ENCODE measurements at places on chromosomes 12 and 14.
A peak's percentile ranks its signal among the peaks of the same experiment; 100 is the strongest.

DNA sequence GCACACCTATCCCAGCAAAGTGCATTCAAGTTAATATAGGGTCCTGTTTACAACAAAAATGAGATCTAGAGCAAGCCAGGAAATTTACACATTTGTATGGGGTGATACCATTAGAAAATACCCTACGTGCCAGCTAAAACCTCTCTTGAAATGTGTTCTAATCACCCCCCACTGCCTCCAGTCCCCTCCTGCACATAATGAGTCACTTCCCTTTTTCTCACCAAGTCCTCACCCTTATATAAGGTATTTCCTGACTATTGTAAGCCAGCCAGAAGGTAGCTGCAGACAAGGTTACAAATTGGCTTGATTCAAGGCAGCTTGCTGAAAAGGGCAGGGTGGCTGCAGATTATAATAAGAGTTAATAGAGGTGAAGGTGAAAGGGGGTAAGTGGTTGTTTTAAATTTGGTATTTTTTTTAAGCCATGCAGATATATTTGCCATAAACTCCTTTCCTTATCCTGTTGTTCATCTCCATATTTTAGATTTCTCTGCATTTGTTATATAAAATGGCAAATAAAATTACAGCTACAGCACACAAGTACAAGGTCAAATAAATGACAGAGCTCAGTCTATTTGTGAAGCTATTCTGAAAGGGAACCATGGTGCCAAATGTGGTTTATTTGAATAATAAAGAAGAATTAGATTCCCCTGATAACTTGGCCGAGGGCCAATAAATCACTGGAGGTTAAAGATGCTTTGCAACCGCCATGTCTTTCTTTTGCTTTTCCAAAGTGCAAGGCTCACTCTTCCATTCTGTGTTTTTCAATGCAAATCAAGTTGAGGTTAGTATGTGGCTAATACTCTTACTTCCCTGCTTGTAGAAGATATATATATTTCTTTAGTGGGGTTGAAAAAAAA is 385.9 kb downstream of the EGLN3 start:
- no peak for DNase-seq

DNA sequence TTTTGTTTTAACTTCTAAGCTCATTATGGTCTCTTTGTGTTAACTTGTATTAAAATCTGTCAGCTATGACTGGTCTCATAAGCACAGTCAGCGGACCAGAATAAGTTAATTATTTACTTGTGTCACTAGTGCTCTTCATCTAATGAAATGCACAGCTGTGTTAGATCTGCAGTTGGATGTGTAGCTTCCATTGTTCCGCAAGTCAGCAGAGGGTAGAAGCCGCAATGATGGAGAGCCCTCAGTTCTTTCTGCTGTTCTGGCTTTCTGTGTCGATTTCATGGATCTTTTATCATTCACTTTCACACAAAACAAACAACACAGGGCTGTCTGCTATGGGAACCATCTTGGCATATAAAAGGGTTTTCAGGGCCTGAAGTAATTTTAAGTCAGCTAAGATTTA is 89.3 kb upstream of the RFX4 start:
- DNase-seq, result no peak

- DNase-seq, result no peak
Measured at GRCh38 chr12:125889742-125890141, 824.5 kb downstream of the AACS start.

- DNase-seq, result no peak
Measured at GRCh38 chr14:23984891-23985602, 3.7 kb upstream of the DHRS4L2 start.

DNA sequence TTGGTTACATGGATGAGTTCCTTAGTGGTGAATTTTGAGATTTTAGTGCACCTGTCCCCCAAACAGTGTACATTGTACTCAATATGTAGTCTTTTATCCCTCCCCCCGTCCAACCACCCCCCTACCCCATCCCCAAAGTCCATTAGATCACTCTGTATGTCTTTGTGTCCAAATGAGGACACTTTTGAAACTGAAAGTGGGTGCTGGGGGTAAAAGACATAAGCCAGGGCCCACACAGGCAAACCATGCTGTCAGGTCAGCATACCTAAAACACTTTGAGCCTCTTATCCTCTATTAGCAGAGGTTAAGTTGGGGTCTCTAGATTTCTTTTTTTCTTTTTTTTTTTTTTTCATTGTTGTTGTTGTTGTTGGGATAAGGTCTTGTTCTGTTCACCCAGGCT is 31.3 kb upstream of the KICS2 start:
- DNase-seq, result no peak

GRCh38 chr12:103710544-103710943 is 123.5 kb downstream of the STAB2 start:
- DNase-seq, result no peak

- DNase-seq, result peak; percentile 30
Measured at GRCh38 chr12:14454098-14454907, 88.8 kb downstream of the ATF7IP start.

DNA sequence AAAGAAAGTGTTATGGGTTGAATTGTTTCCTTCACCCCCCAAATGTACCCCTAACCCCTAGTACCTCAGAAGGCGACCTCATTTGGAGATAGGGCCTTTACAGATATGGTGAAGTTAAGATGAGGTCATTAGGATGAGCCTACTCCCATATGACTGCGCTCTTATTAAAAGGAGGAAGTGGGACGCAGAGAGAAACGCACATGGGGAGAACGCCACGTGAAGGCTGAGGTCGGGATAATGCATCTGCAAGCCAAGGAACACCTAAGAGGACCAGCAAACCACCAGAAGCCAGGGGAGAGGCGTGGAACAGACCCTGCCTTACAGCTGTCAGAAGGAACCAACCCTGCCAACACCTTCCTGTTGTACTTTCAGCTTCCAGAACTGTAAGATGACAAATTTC is 1.7 kb upstream of the NRIP2 start:
- no peak for DNase-seq

DNA sequence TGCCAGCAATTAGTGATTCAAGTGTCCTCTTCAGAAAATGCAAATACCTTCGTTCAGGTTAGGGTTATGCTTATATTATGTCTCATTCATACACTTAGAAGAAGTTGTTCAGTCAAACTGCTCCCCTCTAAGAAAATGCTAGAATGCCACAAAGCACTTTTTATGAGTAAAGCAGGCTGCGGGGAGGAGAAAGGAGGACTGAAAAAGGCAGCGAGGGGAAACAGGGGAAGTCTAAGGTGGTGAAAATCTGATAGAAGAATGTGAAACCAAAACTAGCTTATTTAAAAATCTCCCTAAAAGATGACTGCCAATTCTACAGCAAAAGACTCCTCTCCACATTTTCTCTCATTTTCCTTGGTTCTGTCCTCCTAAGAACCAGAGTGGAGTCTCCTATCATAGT is 70.1 kb downstream of the PRKD1 start:
- DNase-seq, result no peak

DNA sequence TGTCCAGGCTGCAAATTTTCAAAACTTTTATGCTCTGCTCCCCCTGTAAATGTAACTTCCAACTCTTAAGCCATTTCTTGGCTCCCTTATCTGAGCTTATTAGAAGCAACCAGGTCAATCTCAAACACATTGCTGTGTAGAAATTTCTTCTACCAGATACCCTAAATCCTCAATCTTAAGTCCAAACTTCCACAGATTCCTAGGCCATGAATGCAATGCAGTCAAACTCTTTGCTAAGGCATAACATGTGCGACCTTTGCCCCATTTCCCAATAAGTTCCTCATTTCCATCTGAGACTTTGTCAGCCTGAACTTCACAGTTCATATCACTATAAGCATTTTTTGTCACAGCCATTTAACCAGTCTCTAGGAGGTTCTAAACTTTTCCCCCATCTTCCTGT is 64.5 kb downstream of the TMTC3 start:
- DNase-seq, result no peak

DNA sequence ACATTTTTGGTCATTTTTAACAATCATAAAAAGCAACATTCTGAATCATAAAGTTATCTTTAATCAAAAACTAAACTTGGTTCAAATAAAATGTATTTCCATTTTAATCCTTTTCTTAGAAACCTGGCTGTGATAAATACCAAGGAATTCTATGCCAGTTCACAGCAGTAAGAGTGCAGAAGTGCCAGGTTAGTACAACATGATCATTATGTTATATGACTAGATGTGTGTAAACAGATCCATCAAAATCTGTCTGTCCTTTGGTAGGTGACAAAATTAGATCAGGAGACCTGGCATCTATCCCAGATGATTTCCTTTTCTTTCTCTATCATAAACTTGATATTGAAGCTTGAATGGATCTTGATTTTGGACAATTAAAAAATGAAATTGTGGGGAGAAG is 200.6 kb upstream of the STXBP6 start:
- no peak for DNase-seq

GRCh38 chr12:80187660-80188090 is 88.3 kb downstream of the OTOGL start:
- peak; percentile 12 for DNase-seq

DNA sequence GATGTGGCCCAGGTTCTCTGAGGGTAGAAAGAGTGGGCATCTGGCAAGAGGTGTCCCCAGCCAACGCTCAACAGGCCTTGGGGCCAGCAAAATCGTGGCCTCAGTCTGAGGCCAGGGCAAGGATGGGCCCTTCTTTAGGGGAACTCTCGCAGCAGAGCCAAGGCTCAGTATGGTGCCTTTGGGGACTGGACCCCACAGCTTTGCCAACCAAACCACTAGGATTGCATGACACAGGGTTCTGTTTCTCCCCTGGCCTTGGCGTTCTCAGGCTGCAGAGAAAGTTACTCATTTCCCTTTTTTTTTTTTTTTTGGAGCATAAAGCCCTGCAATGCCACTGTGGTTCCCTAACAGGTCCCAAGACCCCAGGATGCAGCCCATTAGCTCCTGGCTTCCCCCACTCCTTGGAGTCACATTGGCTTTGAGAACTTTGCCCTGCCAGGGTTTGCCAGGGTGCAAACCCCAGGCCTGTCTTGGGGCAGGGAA is 100.6 kb downstream of the LGMN start:
- no peak for DNase-seq

GRCh38 chr12:58814036-58814435 is 106.3 kb downstream of the LRIG3 start:
- no peak for DNase-seq

- DNase-seq, result no peak
Measured at GRCh38 chr12:88577537-88577936, 2.7 kb downstream of the KITLG start.

DNA sequence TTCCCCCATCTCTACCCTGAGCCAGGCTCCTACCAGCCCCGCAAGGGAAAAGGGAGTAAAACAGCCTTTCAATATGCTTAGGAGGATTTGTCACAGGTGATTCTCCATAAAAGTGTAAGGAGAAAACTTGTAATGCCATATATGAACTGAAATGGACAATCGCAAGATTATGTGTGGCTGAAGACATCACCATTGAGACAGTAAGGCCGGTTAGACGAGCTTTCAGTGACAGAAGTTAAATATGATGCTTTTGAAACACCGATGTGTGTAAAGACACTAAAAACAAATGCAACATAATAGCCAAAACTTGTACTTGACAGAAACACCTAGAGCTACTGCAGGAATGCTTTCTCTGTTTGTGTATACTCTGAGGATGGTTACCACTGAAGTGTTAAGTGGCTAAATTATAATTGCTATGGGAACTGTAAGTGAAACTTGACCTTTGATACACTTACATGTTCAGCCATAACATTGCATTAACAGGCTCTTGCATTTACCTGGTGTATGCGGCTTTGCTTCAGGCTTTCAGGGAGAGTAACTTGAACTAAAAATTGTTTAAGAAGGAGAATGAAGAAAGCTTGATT is 42.3 kb downstream of the FAR2 start:
- no peak for DNase-seq

GRCh38 chr12:124248941-124249825 is 45.7 kb upstream of the RFLNA start:
- DNase-seq, result no peak

GRCh38 chr14:57492859-57493258 is 798 bp downstream of the CCDC198 start:
- no peak for DNase-seq

DNA sequence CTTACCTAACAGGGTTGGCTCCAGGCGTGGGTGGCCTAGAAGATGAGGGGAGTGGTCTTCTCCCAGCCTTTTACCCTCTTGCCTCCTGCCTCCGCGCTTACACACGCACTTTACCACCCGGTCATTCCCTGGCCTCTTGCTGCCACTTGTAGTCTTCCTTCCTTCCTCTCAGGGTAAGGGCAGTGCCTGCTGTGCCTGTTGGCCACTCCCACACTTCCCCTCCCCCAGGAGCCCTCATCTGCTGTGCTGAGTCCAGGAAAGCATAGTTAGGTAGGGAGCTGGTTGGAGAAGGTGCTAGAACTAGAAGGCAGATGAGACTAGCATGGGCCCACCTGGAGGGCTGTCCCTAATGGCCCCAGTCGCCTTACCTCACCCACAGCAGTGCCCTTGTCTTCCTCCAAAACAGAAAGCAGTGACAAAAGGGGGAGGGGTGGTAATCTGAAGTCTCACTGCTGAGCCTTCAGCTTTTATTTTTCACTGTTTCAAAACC is 54.3 kb upstream of the SRSF5 start:
- DNase-seq, result no peak

DNA sequence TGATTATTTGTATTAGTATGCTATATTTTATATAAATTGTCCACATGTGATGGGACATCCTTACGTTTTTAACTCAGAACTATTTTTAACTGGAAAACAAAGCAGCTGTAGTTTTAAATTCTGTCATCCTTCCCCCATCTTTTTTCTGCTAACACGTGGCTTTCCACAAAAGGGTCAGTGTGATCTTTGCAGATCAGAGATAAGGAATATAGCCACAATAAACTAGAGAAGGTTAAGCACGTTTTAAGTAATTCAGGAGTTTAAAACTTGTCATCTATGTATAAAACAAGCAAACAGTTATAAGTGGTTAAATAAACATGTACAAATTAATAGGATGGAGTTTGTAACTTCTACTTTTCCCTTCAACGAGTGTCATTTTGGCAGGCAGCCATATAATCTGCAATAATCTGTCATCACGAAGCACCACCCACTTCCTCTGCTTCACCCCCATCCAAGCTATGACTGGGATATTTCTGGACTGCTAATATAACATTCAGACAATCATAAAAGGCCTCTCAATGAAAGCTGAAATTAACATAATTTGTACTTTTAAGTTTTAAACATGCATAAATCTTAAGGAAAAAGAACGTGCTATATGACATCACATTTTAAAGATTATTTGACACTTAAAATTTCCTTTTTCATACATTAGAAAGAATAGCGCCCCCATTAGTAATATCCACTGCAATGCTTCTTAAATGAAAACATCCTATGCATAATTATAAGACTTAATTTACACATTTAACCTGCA is 15.3 kb downstream of the TAOK3 start:
- DNase-seq, result peak; percentile 58

- no peak for DNase-seq
Measured at GRCh38 chr12:104354868-104355570, 51.5 kb downstream of the EID3 start.

- DNase-seq, result no peak
Measured at GRCh38 chr12:76417116-76417515, 68.9 kb upstream of the BBS10 start.

GRCh38 chr14:48814562-48814961 is 771.6 kb downstream of the RPS29 start:
- no peak for DNase-seq

- DNase-seq, result no peak
Measured at GRCh38 chr12:612293-612692, 51.0 kb downstream of the NINJ2 start.

GRCh38 chr14:101506211-101506925 is 54.9 kb upstream of the DIO3 start:
- DNase-seq, result no peak
